Osteoblast (primary cell): ENCODE measurements at places on chromosomes 1 and 21. TPM values are rescaled to one million over a fixed set of nuclear protein-coding genes. Genes with fewer than 3 reads are reported as not detected.

- DNase-seq: peak; percentile 89
Measured at GRCh38 chr1:154729031-154729442, 121.1 kb upstream of the ADAR start.

DNA sequence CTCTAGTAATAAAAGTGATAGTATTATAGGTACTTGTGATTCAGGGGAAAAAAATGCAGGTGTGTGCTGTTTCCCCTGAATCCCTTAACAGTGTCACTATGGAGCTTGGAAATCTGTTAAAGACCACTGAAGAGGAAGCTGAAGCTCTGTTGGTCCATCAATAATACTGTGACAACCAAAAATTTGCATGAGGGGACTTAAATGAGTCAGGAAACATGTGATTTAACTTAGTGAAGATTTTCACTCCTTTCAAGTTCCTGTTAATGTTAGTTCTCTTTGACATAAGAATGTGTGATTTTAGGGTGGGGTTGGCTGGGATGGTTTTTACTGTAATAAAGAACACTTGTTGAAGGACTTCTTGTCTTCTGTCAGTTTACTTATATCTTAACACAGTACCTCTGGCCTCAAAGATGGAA is 32.0 kb downstream of the VANGL2 start:
- DNase-seq: no peak

Gene LCA5L
- 2.2 and 2.9 TPM in 2 replicates for total RNA-seq

- DNase-seq: peak; percentile 36
Measured at GRCh38 chr1:27934818-27935549, at the start of gene SMPDL3B. SMPDL3B (plus strand) TSS chr1:27935000; CDS start chr1:27935184, 184 bp downstream.

DNA sequence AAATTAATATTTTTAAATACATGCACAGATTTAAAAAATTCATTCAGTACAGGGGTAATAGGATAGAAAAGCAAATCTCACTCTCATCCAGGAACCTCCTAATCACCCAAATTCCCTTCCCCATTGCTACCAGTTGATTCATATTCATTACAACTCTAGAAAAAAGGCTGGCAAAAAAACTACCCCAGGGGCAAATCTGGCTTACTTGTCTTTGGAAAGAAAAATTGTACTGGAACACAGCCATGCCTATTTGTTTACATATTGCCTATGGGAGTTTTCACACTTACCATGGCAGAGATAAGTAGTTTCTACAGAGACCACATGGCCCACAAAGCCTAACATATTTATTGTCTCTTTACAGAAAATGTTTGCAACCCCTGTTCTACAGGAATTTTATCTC is 8.9 kb upstream of the RBM34 start:
- no peak for DNase-seq

GRCh38 chr1:12339811-12340543 is 110.1 kb downstream of the VPS13D start:
- DNase-seq: no peak

GRCh38 chr1:20493309-20493708 is 7.3 kb upstream of the CAMK2N1 start:
- DNase-seq: peak; percentile 21

DNA sequence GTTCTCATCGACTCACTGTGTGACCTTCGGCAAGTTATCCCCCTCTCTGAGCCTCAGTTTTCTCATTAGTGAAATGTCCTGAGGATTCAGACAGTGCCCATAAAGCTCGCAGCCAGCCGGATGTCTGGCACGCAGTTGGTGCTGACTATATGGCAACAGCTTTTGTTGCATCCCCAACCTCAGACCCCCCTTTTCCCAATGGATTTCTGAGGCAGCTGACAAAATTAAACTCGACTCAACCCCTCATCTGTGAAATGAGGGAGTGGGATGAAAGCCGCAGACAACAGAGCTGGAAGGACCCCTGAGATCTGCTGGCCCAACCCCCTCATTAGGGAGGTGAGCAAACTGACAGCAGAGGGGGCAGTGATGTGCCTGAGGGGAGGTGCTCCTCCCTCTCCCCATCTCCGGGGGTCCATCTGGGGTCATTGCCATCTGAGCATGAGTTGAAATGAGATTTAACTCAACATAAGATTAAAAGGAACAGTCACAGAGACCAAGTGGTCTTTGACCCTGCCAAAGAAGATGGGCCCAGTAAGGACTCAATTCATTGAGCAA is 40.4 kb downstream of the NKAIN1 start:
- no peak for DNase-seq

DNA sequence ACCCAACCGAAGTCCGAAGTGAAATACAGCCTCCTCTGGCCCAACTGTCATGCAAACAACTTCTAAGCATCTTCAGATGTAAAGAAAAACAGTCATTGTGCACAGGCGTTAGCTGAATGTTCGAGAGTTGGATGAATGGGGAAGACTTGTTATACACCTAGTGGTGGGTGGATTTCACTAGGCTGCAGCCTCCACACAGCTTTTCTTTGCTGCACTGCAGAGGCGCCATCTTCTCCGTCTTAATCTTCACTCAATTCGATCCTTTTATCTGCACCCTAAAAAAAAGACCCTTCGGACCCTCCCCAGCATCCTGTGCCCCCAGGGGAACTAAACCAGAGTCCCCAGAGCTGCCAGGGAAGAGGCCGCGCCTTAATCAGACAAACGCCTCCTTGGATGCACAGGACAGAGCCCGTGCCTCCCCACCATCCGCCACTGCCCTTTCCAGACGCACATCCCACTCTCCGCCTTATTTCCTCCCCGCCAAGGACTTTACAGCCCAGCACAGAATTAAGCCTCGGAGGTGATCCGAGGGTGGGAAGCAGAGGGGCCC is 1.4 kb downstream of the APP start:
- DNase-seq: peak; percentile 96

- no peak for DNase-seq
Measured at GRCh38 chr1:227320476-227320875, 2.2 kb upstream of the CDC42BPA start.

DNA sequence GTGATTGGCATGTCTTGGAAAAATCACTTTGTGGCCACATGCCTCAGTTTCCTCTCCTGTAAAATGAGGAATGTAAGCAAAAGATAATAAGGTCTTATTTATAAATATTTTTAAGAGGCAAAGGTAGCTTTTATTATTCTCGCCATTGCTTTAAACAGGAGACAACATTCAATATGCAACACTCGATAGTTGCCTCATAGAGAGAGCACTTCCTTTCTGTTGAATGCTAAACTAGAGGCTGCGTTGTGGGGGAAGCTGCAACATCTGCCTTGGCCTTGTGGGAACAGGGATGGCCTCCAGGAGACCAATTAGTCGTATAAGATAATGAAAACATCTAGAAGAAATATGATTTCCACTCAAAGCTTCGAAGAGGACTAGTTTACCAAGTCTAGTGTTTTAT is 3.5 kb downstream of the OSCP1 start:
- no peak for DNase-seq

Gene CSMD2
- total RNA-seq: 0.36 and 0.88 TPM in 2 replicates

GRCh38 chr1:37701051-37701450 is 8.7 kb downstream of the CDCA8 start:
- no peak for DNase-seq

- DNase-seq: peak; percentile 99
Measured at GRCh38 chr1:31745096-31745945, 18.8 kb downstream of the ADGRB2 start.

- peak; percentile 71 for DNase-seq
Measured at GRCh38 chr1:199226163-199226562, 587.3 kb downstream of the PTPRC start.

GRCh38 chr1:79497193-79497773 is 490.8 kb upstream of the ADGRL4 start:
- peak; percentile 44 for DNase-seq

Gene REN
- not detected in 2 replicates for total RNA-seq

GRCh38 chr1:61448914-61449313 is 276.0 kb downstream of the TM2D1 start:
- DNase-seq: peak; percentile 84

Gene CLEC20A
- total RNA-seq: under 0.01 TPM in 1 of 2 replicates, not detected in the other

Gene MTMR11
- 7.2 and 13.3 TPM in 2 replicates for total RNA-seq

DNA sequence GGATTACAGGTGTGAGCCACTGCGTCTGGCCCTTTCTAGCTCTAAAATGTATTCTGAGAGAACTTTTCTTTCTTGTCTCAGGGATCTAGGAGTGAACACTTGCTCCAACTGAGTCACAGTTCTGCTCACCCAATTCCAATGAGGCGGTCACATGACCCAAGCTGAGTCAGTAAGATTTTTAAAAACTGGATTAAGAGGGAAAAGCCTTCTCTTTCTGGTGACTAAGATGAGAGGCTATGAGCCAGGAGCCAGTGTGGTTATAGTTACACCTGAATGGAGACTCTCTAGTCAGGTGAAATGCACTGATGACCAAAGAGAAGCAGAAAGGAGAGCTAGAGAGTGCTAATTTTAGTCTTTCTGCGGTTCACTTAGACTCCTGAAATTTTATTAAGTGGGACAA is 9.5 kb upstream of the DEPDC1 start:
- DNase-seq: no peak

Gene LDLRAD1
- not detected in 2 replicates for total RNA-seq

DNA sequence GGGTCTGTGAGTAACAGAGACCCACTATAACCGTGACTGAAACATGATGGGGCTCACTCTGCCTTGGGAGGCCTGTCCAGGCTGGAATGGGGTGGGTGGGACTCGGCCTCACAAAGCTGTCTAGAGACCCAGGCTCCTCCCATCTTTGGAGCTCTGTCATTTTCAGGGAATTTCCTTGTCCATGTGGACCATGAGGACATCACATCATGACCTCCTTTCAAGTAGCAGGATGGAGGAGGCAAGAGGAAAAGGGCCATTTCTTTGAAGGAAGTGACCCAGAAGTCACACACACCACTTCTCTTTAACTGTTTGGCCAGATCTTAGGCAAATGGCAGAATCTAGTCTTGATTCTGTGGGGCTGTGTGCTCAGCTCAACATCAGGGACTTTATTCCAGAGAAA is 79.9 kb downstream of the CNIH3 start:
- no peak for DNase-seq

Gene CFHR2
- total RNA-seq: not detected in 2 replicates

DNA sequence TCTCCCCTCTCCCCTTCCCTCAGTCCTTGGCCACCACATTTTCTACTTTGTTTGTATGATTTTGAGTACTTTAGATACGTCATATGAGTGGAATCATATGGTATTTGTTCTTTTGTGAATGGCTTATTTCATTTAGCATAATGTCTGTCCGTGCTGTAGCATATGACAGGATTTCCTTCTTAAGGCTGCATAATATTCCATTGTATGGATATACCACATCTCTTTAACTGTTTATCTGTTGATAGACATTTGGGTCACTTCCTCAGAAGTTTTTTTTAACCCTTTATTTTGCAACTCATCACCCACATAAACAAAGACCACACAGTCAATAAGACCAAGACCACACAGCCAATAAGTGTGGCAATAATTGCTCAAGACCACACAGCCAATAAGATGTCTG is 24.9 kb downstream of the FAM163A start:
- no peak for DNase-seq

DNA sequence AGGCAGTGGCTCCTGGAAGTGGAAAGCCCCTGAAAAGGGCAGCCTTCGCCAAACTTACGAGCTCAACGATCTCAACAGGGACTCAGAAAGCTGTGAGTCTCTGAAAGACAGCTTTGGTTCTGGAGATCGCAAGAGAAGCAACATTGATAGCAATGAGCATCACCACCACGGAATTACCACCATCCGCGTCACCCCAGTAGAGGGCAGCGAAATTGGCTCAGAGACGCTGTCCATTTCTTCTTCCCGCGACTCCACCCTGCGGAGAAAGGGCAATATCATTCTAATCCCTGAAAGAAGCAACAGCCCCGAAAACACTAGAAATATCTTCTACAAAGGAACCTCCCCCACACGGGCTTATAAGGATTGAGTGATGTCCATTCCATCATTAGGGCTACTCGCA is 42.4 kb downstream of the PLPPR4 start:
- DNase-seq: no peak

Gene HES3
- not detected in 2 replicates for total RNA-seq

Gene MX2
- total RNA-seq: 12.4 and 14.5 TPM in 2 replicates

Gene VPS26C
- 91.6 and 91.9 TPM in 2 replicates for total RNA-seq

Gene GBP3
- 22.4 and 39.1 TPM in 2 replicates for total RNA-seq

Gene KLHDC7A
- not detected in 2 replicates for total RNA-seq

GRCh38 chr1:180268556-180269075 is 38.6 kb downstream of the LHX4 start:
- no peak for DNase-seq

DNA sequence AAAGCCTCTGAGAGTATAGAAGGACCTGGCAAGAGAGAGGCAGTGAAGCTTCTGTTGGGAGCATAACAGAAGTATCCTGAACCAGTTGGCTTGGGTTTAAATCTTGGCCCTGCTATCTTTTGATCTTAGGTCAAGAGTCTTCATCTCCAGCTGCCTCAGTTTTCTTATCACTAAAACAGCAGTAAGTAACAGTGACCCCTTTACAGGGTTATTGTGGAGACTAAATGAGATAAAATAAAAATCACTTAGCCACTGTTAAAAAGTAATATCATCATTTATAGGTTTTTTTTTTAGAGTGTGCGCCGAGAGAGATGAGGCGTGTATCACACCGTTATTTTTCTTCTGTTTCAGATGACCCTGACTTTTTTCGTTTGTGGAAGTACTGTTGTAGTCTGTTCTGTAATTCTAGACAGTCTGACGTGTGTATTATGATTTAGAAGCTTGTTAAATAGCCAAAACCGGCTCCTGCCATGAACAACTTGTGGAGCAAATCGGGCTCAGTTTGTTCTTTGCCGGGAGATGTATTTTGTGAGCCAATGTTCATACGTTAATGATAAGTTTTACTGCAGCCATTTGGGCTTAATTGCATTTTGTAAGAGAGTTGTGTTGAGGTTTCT is 1.1 kb downstream of the THRAP3 start:
- DNase-seq: peak; percentile 69

Gene SARS1
- total RNA-seq: 361 and 392 TPM in 2 replicates

DNA sequence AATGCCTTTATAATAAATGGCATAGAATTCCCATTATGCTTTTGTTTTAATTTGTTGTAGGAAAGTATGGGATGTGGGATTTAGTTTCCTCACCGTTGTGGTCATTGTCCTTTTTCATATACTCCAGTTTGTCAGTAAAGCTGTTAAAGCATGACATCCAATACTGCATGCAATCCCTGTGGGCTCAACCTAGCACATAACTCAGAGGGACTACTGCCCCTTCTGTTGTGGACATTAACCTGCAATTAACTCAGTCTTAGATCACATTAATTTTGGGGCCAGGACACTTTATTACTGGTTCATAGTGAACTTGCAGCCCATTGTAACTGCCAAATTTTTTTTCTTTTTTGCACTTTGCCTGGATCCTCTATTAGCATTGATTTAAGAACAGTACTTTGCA is 112.5 kb downstream of the DNM3 start:
- peak; percentile 17 for DNase-seq

DNA sequence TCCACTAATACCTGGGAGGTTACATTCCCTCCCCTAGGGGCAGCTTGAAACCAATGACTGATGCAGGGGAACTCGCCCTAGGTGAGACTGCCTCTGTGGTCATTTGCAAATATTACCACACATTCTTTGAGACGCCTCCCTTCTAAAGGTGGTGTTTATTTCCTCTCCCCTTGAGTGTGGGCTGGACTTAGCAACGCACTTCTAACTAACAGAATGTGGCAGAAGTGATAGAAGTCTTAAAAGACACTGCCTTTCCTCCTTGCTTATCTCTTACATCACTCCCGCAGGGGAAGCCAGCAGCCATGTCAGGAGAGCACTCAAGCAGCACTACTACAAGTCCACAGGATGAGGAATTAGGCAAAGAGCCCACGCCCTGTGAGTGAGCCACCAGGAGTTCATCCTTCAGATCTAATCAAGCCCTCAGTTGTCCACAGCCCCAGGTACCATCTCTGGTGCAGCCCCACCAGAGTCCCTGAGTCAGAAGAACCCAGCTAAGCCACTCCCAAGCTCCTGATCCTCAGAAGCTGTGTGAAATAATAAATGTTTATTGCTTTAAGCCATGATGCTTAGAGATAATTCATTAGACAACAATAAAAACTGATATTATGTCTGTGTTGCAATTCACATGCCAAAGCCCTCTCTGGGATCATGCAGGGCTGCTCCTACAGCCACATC is 14.8 kb upstream of the MATN1 start:
- peak; percentile 25 for DNase-seq
